ENCODE measurements at places on chromosomes 1 and 21.

DNA sequence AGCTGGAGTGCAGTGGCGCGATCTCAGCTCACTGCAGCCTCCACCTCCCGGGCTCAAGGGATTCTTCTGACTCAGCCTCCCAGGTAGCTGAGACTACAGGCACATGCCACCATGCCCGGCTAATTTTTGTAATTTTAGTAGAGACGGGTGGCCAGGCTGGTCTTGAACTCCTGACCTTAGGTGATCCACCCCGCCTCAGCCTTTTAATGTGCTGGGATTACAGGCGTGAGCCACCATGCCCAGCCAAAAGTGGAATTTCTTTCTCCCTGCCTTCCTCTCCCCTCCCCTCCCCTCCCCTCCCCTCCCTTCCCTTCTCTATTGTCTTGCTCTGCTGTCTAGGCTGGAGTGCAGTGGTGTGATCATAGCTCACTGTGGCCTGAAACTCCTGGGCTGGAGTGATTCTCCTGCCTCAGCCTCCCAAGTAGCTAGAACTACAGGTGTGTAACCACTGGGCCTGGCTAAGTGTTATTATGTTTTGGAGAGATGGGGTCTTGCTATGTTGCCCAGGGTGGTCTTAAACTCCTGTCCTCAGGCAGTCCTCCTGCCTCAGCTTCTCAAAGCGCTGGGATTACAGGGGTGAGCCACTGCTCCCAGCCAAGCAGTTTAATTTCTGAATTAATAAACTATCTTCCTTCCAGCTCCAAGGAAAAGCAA is 10.0 kb upstream of the MACF1 start:
- no peak for DNase-seq

DNA sequence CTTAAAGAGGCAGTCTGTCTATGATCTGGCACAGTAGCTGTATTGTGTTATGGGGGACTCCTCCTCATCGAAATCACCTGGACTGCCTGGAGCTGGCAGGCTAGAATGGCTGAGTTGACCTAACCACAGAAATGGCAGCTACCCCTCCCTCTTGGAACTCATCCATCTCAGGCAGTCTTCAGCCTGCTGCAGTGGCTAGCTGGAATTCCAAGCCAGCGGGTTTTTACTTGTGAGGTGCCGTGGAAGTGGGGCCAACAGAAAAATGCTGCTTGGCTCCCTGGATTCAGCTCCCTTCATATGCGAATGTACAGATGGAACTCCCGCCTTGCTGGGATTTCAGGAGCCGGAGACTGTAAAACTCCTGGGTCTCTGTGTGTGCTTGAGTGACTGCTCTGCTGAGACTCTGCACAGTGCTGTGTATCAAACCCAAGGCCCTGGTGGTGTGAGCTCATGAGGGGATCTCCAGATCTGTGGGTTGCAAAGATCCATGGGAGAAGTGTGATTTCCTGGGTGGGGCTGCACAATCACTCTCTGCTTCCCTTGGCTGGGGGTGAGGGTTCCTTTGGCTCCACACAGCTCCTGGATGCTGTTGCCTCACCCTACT is 316.9 kb downstream of the CTH start:
- no peak for DNase-seq

GRCh38 chr1:97758541-97759057 is 162.2 kb downstream of the DPYD start:
- no peak for DNase-seq

DNA sequence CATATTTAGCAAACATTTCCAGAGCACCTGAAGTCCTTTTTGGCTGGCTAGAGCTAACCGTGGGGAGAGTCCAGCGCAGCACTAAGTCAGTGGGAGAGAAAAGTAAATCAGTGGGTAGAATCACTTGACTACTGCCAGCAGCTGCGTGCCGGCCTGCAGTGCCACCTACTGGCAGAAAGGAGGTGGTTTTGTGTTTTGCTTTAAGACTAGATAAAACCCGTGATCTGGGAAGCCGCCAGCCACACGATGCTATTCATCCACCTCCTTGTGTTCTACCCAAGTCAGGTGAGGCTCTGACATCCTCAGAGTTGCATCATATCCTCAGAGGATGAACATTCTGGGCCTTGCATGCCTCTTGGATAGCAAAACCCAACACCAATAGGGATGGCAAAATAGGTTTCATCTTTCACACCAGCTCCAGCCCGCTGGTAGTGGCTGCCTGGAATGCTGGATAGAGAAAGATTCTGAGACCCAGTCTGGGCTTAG is 14.1 kb upstream of the HEYL start:
- no peak for DNase-seq

Measured in osteoblast (primary cell).